Bronchial smooth muscle cell (primary cell): ENCODE measurements at places on chromosomes 11 and 22. TPM values are rescaled to one million over a fixed set of nuclear protein-coding genes. Genes with fewer than 3 reads are reported as not detected.

RAG1 gene
- 0.43 and 0.63 TPM in 2 replicates for total RNA-seq

PGR gene
- total RNA-seq: under 0.01 and 0.09 TPM in 2 replicates

SYT8 gene
- not detected in 2 replicates for total RNA-seq

OR4P4 gene
- total RNA-seq: not detected in 2 replicates

DDI1 gene
- not detected in 2 replicates for total RNA-seq

TLCD5 gene
- total RNA-seq: 6.8 and 6.9 TPM in 2 replicates

ADORA2A gene
- total RNA-seq: 0.34 and 0.63 TPM in 2 replicates

IL18 gene
- 0.32 TPM in 1 of 2 replicates, not detected in the other for total RNA-seq

PVALB gene
- total RNA-seq: not detected in 2 replicates

IGSF22 gene
- total RNA-seq: not detected in 2 replicates

SCUBE2 gene
- total RNA-seq: 0.79 and 4.0 TPM in 2 replicates
